Kidney glomerular epithelial cell (primary cell): ENCODE measurements at places on chromosomes 6 and 20.

GRCh38 chr20:25525867-25526266 is 59.5 kb downstream of the NINL start:
- peak; percentile 93 for DNase-seq

GRCh38 chr6:125013938-125014660 is 51.9 kb downstream of the RNF217 start:
- no peak for DNase-seq

GRCh38 chr6:133837801-133838349 is 51.0 kb upstream of the TCF21 start:
- DNase-seq: peak; percentile 38

- no peak for DNase-seq
These were observed 19.7 kb upstream of the MMP24 start for GRCh38 chr20:35206802-35207201.

DNA sequence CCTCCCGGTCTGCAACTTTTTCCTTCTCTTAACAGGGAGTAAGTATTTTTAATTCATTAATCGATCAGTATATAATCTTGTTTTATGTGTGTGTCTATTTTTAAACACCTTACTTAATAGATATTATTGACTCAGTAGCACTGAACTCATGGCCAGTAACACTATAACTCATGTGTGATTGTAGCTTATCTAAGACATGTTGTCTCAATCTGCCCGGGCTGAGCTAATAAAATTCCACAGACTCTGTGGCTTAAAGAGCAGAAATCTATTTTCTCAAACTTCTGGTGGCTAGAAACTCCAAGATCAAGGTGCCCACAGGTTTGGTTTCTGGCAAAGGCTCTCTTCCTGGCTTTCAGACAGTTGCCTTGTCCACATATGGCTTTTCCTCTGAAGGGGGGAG is 68.8 kb upstream of the TNFAIP3 start:
- no peak for DNase-seq

DNA sequence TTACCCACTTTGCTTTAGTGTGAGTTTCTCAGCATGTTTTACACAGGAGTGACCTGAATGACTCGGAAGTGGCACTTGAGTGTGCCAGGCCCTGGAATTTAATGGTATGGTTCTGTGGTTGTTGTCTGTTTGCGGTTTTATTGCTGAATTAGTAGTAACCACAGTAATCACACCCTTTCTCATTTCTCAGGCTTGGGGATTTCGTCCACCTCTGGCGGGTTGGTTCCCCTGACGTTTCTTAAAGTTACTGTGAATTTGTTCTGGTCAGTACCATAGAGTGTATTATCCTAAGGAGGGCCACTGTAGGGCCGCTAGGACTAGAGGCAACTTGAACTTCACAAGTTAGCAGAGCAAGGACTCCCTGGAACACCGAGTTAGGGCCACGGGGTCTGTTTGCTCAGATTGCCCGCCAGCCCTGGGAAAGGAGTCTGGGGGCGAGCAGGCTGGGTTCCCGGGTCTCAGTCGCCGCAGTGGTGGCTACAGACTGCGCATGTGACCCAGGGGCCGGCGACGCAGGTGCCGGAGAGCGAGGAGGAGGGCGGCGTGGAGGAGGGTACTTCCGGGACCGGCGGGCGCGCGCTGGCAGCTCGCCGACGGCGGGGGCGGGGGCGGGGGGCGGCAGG is 546 bp upstream of the KLHL32 start:
- peak; percentile 19 for DNase-seq

GRCh38 chr6:165308926-165309731 is at the start of gene C6orf118:
C6orf118 (minus strand) TSS chr6:165309605; CDS start chr6:165309586, 19 bp downstream.
- DNase-seq: peak; percentile 90

GRCh38 chr20:8812817-8813216 is 256.1 kb upstream of the PLCB4 start:
- DNase-seq: no peak

DNA sequence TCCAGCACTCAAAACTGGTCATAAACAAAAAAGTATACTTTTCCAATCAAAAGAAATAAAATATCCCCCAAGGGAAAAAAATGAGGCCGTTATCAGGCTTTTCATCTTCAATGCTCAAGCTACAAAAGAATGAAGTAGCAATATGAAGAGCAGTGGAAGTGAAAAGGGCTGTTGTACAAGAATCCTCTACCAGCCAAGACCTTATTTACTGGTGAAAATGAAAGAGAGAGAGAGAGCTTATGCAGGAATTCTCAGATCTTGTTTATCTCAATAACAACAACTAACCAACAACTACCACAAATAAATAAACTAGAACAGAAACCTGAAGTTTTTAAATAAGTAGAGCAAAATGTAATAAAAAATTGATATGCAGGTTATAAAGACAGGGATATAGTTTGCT is 400.6 kb downstream of the HDGFL1 start:
- no peak for DNase-seq

- DNase-seq: no peak
These were observed 20.2 kb downstream of the MICA start for GRCh38 chr6:31423550-31423949.

DNA sequence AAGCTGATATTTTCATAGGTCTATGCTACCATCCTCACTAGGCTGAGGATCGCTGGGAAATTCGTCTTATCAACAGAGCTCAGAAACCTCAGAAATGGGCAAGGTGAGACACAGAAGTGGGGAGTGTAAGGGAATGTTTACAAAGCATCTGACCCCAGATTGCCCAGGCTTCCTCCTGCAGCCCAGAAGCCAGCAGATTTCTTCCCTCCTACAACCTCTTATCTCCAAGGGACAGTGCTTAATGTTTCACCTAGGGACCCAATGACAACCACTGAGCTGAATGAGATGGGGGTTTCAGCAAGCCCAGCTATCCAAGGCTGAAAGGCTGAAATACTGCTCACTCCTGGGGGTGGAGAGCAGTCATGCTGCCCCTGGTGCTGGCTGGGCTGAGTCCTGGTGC is 52.4 kb upstream of the TBC1D7 start:
- no peak for DNase-seq

- no peak for DNase-seq
These were observed 199.2 kb downstream of the TBXT start for GRCh38 chr6:165968408-165968807.

- DNase-seq: no peak
These were observed 36.8 kb upstream of the CDKAL1 start for GRCh38 chr6:20497216-20498040.

DNA sequence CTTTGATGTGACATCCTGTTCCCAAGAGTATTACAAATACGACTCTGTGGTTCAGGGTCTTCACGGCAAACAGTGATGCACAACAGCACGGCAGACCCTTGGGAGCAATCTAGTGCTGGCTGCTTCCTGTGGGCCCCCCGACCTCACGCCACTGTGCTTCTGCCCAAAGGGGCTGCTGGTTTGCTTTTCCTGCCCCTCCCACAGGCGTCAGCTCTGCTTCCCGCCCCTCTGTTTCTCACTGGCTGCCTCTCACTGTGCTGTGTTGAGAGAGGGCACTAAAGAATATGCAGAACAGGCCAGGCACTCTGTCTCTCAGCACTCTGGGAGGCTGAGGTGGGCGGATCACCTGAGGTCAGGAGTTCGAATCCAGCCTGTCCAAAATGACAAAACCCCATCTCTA is 554.5 kb upstream of the AGPAT4 start:
- no peak for DNase-seq
